ENCODE measurements at places on chromosomes 3 and 15. TPM values are rescaled to one million over a fixed set of nuclear protein-coding genes. Genes with fewer than 3 reads are reported as not detected.

DNA sequence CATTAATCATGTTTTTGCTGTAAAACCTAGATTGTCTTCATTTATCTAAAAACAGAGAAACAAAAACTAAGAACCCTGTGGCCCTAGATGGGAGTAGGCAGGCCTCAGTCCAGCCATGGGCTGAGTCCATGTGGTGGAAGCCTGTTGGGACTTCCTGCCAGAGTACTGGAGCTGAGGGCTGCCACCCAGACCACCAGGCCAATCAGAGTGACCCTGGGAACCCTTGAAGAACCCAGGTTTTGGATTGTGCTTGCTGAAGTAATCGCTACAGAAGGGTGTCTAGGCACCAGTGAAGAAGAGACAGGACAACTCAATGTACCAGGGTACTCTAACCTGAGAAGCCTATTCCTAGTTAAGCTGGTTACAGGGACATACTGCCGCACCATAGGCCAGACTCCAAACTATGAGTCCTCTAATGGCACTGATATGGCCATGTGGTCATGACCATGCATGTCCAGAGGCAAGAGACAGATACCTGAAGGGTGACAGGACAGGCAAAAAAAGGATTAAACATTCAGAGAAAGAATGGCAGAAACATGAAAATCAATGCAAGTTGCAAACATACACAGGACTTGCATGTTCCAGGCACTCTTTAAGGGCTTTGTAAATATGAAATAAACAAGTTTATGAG lies 12.9 kb downstream of the CSRNP1 start:
- H3K4me3 ChIP-seq, result no peak overlapping the region
- H3K27ac ChIP-seq, result no peak overlapping the region
- peaks cover 55% of the 10 kb centered on the region for H3K36me3 ChIP-seq
- H3K27me3 ChIP-seq, result no peaks in the 10 kb centered on the region

- H3K27ac ChIP-seq, result no peak overlapping the region
- H3K4me1 ChIP-seq, result peaks cover 18% of the 10 kb centered on the region
- H3K36me3 ChIP-seq, result peaks cover 2% of the 10 kb centered on the region
- H3K4me3 ChIP-seq, result no peak overlapping the region
- no peaks in the 10 kb centered on the region for H3K27me3 ChIP-seq
- no peak for DNase-seq
Observed at GRCh38 chr3:128320551-128321340, 145.9 kb downstream of the DNAJB8 start.

DNA sequence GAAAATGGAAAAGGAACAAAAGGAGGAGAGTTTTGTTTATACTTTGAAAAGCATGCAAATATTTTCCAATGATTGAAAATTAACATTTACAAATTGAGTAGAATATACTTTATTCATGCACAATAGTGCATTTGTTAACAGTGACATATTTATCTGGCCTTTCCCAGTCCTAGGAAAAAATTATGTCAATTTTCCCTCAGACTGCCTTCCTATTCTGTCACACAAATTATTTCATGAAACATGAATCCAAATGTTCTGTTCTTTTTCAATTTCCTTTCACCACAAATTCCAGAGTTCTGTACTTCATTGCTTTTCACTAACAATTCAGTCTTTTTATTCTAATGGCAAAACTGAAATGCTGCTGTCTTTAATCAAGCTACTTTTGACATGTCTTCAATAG lies 945.1 kb downstream of the ROBO1 start:
- H3K4me1 ChIP-seq, result no peaks in the 10 kb centered on the region
- no peaks in the 10 kb centered on the region for H3K27me3 ChIP-seq
- H3K4me3 ChIP-seq, result no peak overlapping the region
- no peak overlapping the region for H3K27ac ChIP-seq
- no peaks in the 10 kb centered on the region for H3K36me3 ChIP-seq

GRCh38 chr3:187738331-187739093 lies 6.8 kb downstream of the BCL6 start:
- H3K4me1 ChIP-seq, result peaks cover 17% of the 10 kb centered on the region
- peaks cover 1% of the 10 kb centered on the region for H3K36me3 ChIP-seq
- DNase-seq, result peak; percentile 58
- H3K27ac ChIP-seq, result peak overlapping the region; percentile 98
- no peaks in the 10 kb centered on the region for H3K27me3 ChIP-seq

GRCh38 chr15:80834402-80834801 lies 55.2 kb downstream of the CEMIP start:
- H3K27me3 ChIP-seq, result no peaks in the 10 kb centered on the region
- no peaks in the 10 kb centered on the region for H3K4me1 ChIP-seq
- DNase-seq, result no peak
- no peak overlapping the region for H3K4me3 ChIP-seq

DNA sequence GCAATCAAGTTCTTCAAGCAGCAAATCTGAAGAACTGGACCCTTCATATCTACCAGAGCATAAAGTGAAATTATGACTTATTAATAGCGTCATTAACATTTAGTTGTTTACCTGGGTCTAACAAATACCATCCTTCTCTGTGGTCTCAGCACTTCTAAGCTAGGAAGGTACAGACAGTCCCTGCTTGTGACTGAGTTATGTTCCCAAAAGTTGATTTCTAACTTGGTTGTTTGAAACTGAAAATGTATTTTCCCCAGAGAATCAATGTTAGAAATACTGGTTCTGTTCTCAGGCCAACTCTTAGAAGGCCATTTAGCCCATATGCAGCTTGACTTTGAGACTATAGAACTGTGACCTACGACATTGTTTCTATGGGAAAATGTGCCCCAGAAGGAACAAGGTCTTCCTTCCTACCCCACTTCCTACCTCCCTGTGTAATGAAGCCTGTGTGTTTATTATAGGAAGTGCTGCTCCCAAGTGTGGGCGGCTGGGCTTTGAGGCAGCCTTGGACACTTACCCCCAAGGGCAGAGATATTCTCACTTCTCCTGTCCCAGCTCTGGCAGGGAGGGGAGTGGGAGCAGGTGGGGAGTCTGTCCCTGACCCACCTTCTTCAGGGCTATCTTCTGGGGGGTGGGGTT lies 12.2 kb upstream of the MAPK6 start:
- H3K4me1 ChIP-seq, result peaks cover 12% of the 10 kb centered on the region
- H3K27me3 ChIP-seq, result no peaks in the 10 kb centered on the region
- no peaks in the 10 kb centered on the region for H3K36me3 ChIP-seq
- DNase-seq, result no peak
- no peak overlapping the region for H3K27ac ChIP-seq
- H3K4me3 ChIP-seq, result no peak overlapping the region

DNA sequence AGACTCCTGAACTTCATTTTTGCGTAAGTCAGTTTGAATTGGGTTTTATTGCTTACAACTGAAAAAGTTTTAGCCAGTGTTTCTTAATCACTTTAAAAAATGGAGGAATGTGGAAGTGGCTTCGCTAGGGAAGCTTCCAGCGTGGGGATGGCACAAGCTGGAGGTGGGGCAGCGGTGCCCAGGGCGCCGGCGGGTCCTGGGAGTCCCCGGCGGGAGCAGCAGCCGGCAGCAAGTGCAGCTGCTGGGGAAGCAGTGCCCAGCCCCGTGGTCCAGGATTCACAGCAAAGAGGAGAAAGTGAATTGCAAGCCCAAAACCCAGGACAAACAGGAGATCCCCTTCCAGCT lies 301.8 kb upstream of the PROK2 start:
- no peaks in the 10 kb centered on the region for H3K36me3 ChIP-seq
- DNase-seq, result no peak
- no peaks in the 10 kb centered on the region for H3K4me1 ChIP-seq
- H3K27ac ChIP-seq, result no peak overlapping the region

- no peaks in the 10 kb centered on the region for H3K36me3 ChIP-seq
- no peaks in the 10 kb centered on the region for H3K4me1 ChIP-seq
- no peak overlapping the region for H3K27ac ChIP-seq
- DNase-seq, result no peak
- H3K27me3 ChIP-seq, result no peaks in the 10 kb centered on the region
Observed at GRCh38 chr15:46344915-46345314, 710.1 kb downstream of the SQOR start.

DNA sequence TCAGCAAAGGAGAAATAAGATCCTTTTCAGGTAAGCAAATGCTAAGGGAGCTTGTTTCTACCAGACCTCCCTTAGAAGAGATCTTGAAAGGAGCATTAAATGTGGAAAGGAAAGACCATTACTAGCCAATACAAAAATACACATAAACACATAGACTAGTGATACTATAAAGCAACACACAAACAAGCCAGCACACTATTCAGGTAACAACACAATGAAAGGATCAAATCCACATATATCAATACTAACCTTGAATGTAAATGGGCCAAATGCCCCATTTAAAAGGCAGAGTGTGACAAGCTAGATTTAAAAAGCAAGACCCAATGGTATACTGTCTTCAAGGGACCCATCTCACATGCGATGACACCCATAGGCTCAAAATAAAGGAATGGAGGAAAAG lies 317.6 kb downstream of the TBL1XR1 start:
- H3K4me1 ChIP-seq, result no peaks in the 10 kb centered on the region
- DNase-seq, result no peak
- no peak overlapping the region for H3K27ac ChIP-seq
- H3K4me3 ChIP-seq, result no peak overlapping the region
- no peaks in the 10 kb centered on the region for H3K36me3 ChIP-seq

DNA sequence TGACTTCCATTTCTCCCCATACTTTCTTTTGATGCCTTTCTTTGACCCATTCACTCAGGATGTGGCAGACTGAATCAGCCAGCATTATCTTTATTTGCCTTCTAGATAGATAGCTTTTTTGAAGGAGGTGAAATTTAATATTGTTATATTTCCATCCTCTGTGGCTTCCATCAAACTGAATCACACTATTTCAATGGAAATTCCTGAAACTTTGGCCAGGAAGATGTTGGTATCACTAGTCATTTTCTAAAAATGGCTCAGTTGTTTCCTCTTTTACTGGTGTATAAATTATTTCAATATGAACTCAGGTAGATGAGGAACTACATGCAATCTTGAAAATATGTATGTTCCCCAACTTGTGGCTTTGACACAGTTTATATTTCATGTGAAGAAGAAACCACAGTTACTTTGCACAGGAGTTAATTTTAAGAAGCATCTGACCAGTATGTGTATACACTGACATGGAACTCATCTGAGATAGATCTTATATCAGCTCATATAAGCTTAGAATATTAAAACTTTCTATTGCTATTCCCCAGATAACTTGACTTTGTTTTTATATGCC lies 248.3 kb downstream of the CGGBP1 start:
- no peak for DNase-seq
- no peak overlapping the region for H3K27ac ChIP-seq
- no peaks in the 10 kb centered on the region for H3K27me3 ChIP-seq
- no peaks in the 10 kb centered on the region for H3K4me1 ChIP-seq

GRCh38 chr3:15262021-15262420 lies 56.0 kb downstream of the CAPN7 start:
- no peak overlapping the region for H3K27ac ChIP-seq
- peaks cover 26% of the 10 kb centered on the region for H3K4me1 ChIP-seq
- H3K4me3 ChIP-seq, result no peak overlapping the region

DNA sequence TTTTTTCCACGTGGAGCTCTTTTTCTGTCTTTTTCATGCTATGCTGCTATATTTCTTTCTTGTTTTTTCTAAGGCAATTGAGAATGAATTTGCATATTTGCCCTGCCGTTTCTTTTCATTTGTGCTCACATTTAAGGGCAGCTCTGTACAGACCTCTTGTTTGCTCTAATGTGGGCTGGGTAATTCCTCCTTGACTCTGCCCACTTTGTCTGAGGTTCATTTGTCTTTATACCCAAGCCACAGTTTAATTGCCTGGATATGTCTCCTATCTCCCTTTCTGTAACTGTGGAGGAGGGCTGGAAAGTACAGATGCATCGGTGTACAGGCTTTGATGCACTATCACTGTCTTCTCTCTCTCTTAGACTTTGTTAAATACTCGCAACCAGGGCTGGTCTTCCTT lies 195.9 kb downstream of the EPHB1 start:
- no peaks in the 10 kb centered on the region for H3K36me3 ChIP-seq
- no peak overlapping the region for H3K4me3 ChIP-seq
- H3K27ac ChIP-seq, result no peak overlapping the region
- H3K27me3 ChIP-seq, result no peaks in the 10 kb centered on the region
- no peaks in the 10 kb centered on the region for H3K4me1 ChIP-seq

DNA sequence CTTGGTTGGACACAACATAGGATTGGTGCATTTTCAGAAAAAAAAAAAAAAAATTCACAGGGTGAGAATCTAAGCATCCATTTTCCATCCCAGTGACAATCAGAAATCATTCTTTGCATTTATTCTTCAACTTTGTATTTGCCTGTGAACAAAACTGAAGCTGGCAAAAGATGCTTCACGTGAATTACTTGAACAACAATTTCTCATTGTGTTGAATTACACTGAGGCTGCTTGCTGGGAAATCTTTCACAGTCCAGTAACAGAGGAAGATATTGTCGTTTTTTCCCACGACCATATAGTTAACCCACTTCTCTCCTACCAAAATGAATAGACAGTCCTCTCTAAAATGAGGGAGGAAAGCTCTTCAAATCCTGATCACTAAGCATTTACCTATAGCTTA lies 4.3 kb upstream of the SLCO3A1 start:
- no peaks in the 10 kb centered on the region for H3K36me3 ChIP-seq
- H3K4me1 ChIP-seq, result peaks cover 21% of the 10 kb centered on the region
- no peak overlapping the region for H3K27ac ChIP-seq
- no peak overlapping the region for H3K4me3 ChIP-seq
- DNase-seq, result no peak

DNA sequence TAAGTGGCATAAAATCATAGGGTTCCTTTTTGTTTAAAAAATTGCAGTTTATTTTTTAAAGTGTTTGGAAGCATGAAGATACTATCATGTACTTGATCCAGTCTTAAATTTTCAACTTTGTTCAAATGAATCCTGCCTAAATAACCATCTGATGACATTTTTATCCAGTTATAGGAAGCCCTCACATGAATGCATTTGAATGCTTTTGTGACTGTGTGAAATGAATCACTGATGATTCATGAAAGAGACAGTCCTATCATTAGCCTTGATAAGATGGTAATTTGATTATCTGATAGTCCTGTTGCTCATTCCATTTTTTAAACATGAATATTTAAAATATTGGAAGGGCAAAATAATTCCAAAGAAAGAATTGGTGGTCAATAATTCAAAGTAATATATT lies 401.9 kb upstream of the ROBO2 start:
- no peaks in the 10 kb centered on the region for H3K36me3 ChIP-seq
- H3K27ac ChIP-seq, result no peak overlapping the region
- H3K4me3 ChIP-seq, result no peak overlapping the region
- no peaks in the 10 kb centered on the region for H3K4me1 ChIP-seq
- no peaks in the 10 kb centered on the region for H3K27me3 ChIP-seq

The EPHB3 gene
- 0.58 TPM for total RNA-seq

The DGKG gene
- total RNA-seq, result 0.10 TPM

The EXD1 gene
- not detected for total RNA-seq

The GP9 gene
- not detected for total RNA-seq

The POLQ gene
- total RNA-seq, result 0.36 TPM

The DNAH1 gene
- total RNA-seq, result 44.2 TPM

All from T-cell (primary cell).